GM19239 (cell line): ENCODE measurements at places on chromosomes 4 and X.

DNA sequence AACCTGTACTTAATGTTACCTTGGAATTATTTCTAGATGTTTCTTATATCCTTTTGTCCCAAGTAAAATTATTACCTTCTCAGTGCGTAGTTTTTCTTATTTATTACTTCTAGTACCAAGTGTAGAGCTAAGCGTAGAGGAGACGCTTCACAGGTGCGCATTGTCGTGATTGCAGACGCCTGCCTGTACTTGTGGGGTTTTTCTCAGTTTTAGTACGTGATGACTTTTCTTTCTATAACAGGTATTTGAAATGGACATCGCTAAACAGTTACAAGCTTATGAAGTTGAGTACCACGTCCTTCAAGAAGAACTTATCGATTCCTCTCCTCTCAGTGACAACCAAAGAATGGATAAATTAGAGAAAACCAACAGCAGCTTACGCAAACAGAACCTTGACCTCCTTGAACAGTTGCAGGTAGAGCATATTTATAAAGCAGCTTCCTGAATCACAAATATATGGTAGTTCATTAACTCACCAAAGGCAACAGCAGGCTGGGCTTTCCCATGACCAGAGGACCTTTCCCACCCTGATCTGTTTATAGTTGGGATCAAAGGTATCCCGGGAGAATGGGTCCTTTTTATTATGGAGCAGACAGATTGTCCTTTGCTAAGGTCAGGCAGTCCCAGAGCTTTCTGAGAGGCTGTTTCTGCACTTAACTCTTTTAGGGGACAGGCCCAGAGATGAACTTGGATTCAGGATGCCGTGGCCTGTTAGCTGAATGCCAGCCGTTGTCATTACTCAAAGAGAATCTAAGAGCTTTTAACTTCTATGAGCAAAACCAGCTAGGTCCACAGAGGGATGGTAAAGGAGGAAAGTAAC, 172.9 kb downstream of the PTTG2 start:
- no peak for DNase-seq

GRCh38 chr4:100290585-100290984, 100.3 kb upstream of the DDIT4L start:
- DNase-seq, result no peak

- DNase-seq, result no peak
Observed at GRCh38 chr4:130183766-130184165, 1087.8 kb downstream of the C4orf33 start.

DNA sequence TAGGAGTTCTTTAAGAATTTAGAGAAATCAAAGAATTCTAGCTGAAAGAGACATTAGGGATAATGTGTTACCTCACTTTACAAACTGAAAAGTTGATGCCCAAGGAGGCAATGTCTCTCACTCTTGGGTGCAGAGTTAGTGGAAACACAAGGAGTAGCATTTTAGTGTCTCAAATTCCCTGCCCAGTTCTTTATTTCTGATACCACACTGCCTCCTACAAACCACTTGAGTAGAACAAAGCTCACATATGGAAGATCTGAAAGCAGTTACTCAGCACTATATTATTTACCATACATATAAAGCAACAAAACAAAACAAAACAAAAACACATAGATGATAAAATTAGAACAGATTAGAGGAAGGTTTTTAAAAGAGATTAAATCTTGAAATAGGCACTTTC, 124.2 kb downstream of the REELD1 start:
- DNase-seq, result no peak

GRCh38 chr4:153523164-153523796, 57.1 kb downstream of the TMEM131L start:
- no peak for DNase-seq

- DNase-seq, result no peak
Observed at GRCh38 chr4:185352741-185353140, 43.0 kb downstream of the LRP2BP start.

DNA sequence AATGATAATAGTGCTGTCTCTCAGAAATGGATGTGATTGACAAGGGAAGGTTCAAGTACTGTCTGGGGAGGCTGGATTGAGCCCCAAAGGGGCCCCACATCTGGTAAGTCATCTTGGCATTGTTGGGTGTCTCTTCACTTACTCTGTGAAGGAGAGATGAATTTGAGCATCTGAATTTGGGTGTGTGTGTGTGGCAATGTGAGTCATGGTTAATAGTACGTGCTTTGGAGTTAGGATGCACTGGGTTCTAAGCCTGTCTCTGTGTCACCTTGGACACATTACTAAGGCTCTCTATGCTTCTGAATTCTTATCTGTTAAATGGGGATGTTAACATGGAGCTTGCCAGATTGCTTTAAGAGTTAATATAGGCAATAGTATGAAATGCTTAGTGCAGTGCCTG, 80.4 kb downstream of the FRAS1 start:
- no peak for DNase-seq

GRCh38 chr4:144595681-144596080, 50.3 kb upstream of the HHIP start:
- DNase-seq, result no peak

- DNase-seq, result no peak
Observed at GRCh38 chr4:78591404-78591803, 39.8 kb downstream of the ANXA3 start.

DNA sequence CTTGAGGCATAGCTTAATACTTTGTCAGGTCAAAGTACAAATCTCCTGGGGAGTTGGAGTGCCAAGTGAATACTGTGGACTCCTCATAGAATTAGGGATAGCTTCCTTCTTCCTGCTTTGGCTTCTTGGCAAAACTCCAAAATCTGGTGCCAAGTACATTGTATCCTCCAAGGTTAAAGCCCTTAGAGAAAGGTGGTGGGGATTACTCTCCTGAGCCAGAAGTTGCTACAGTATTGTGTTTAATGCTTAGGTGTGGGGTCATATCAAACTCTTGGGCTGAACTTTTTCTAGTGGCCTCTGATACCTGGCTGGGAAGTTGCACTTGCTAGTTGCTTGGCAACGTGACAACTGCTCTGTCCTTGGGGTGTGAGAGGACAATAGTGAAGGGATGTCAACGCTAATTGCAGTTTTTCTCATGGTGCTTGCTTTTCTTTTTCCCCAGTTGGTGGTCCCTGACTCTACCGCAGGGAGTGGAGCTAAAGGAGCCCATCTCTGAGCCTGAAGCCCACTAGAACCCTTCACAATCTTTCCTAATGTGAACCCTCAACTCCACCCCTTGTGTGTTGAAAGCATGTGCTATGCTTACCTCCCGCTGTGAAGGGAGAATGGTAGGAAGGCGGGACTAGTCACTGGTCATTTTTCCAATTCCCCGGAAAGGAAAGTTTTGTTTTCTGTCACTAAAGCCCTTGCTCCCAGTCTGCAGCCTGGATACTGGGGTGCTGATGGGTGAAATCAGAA, 35.5 kb downstream of the DLG3 start:
- no peak for DNase-seq

DNA sequence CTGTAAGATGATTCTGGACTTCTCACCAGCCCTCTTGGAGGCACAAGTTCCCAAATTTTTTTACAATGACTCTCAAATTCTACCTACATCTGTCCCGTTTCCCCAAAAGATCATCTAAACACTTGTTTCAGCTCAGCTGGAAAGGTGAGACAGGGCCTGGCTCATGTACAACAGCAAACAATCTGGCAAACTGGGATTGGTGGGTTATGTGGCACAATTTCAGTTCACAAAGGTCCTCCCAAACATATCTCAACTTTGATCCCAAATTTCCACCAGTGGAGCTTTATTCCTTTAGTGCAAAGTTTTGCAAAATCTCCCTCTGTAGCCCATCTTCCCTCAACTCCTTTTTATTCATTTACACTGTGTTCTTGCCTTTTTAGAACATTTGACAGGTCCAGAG, 207.1 kb downstream of the ENOX2 start:
- DNase-seq, result no peak

GRCh38 chr4:177033135-177033534, 240.4 kb upstream of the VEGFC start:
- DNase-seq, result no peak

DNA sequence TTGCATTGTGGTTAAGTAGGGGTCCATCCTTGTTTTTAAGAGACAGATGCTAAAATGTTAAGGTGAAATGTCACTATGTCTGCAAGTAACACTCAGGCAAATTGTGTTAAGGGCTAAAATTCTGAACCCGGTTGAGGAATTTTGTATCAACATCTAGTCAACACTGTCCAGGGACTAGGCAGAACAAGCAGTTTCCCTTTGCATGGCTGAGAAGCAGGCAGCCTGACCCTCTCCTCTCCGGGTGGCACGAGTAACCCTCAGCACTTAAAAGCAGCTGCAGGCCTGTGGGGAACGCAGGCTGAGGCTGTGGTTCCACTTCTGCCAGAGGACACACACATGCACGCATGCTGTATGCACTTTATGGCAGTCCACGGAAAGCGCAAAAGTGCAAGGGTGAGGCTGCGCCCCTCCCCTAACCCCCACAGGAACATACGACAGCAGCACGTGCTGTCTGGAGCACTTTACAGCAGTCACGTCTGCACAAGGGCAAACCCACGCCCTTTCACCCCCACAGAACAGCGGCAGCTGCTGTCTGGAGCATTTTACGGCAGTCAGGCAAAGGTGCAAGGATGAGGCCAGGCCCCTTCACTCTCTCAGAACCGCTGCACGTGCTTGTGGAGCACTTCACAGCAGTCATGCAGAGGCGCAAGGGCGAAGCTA, 619 bp upstream of the MPC1L start:
- no peak for DNase-seq

DNA sequence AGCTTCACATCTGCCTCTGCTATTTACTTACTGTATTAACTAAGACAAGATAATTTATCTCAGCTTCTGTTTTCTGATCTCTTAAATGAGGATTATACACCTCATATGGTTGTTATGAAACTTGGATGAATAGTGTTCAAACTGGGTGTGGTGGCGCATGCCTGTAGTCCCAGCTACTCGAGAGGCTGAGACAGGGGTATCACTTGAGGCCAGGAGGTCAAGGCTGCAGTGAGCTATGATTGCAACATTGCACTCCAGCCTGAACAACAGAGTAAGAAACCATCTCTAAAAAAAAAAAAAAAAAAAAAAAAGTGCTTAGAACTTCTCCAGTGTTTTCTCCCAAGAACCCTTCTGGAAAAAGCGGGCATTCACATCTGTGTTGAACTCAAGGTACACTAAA, 19.8 kb upstream of the KLF3 start:
- no peak for DNase-seq

DNA sequence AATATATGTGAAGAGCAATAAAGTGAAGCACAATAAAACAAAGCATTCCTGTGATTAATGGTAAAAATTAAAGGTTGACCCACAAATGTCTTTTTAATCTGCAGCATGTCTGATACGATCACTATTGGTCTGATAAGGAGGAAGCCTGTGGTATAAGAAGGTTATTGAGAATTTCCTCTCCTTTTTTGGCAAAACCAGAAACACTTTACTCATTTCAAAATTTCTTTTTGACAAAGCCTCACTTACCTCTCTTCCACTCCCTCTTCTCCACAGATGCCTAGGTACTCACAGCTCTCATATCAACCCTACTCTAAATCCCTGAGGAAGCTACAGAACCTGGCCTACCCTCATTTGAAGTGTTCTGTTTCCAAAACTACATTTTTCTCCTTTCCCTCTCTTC, 56.1 kb downstream of the TSPAN5 start:
- DNase-seq, result no peak

GRCh38 chr4:10960389-10960788, 275.8 kb upstream of the CLNK start:
- no peak for DNase-seq

GRCh38 chr4:87657525-87657924, 7.4 kb downstream of the DMP1 start:
- no peak for DNase-seq
